ENCODE measurements at places on chromosomes 12 and 14.

- no peak for DNase-seq
Observed at GRCh38 chr14:24576771-24577170, 721 bp upstream of the CTSG start.

DNA sequence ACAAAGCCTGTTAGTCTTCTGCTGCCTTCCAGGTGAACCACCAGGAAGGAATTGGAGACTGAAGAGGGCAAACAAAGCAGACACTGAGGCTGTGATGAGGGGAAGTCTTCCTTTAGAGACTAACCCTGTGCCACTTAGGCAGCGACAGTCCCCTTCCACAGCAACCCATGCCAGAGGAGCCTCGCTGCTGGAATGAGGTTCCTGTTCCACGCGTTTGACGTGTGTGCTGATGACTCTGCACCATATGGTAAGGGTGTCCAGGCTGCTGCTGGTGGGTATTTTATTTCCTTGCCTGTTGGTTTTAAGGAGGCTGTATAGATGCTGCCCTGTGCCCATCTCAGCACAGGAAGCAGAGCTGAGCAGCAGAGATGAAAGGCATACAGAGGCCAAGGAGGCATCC lies 361.9 kb upstream of the FKBP4 start:
- DNase-seq: no peak

GRCh38 chr12:76922866-76923265 lies 44.0 kb upstream of the CSRP2 start:
- DNase-seq: no peak

GRCh38 chr14:71618047-71618446 lies 314.2 kb upstream of the RGS6 start:
- DNase-seq: no peak

- DNase-seq: peak; percentile 31
Observed at GRCh38 chr14:56487761-56488160, 91.8 kb upstream of the TMEM260 start.

GRCh38 chr12:116009805-116010204 lies 267.7 kb downstream of the MED13L start:
- DNase-seq: peak; percentile 20

GRCh38 chr12:68868043-68868790 lies 60.2 kb downstream of the MDM2 start:
- no peak for DNase-seq

GRCh38 chr14:88242446-88242845 lies 80.6 kb downstream of the KCNK10 start:
- no peak for DNase-seq

GRCh38 chr14:75875958-75876357 lies 105.8 kb downstream of the TGFB3 start:
- DNase-seq: no peak

- DNase-seq: no peak
Observed at GRCh38 chr14:58281969-58282368, 16.4 kb upstream of the ARID4A start.

- DNase-seq: no peak
Observed at GRCh38 chr12:43361031-43361710, 190.8 kb downstream of the ADAMTS20 start.

DNA sequence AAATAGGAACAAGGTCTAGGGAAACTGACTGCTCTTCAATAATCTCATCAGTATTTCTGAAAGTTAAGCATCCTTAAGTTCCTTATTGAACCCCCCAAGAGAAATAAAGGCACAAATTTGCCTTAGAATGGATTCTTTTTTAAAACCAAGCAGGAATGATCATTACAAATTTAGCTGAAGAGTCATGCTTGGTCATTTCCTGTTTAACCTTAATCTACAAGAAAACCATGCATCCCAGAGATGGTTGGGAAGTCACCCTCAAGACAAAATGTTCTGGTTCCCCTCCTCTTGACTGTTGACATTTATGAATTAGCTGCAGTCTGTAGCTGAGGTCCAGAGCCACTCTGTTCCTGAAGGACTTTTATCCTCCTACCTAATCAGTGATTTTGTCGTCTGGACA lies 291.8 kb upstream of the G2E3 start:
- peak; percentile 3 for DNase-seq

DNA sequence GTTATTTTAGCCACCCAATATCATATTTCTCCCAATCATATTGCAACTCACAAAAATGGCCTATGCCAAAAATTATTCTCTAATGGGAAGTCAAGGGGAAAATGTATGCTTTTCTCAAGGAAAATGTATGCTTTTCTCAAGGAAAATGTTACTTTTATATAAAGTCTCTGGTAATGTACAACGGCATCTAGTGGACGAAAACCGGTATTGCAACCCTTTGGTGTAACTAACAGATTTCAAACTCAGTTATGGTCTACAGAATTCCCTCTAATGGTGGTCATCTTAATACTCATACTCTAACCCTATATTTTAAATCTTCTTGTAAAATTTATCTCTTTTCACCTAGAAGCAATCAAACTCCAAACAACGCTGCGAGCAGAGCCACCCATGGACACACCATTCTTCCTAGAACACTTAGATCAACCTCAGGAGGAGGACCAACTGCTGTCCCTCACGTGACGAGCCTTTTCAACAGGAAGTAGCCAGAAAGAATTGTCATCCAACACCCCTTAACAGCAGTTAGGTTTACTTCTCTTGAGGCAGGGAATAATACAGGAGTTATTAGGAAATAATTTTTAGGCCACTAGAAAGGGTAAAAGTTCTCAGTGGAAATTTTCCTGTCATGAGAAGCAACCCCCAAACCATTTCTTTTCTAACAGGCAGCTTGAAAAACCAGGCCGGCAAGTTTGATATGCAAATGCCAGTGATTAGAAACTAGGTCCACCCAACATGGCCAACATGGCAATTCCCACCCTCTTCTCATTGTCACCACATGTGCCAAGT lies 20.1 kb downstream of the APOBEC1 start:
- DNase-seq: peak; percentile 52

GRCh38 chr14:38089123-38089522 lies 118.6 kb upstream of the SSTR1 start:
- no peak for DNase-seq

DNA sequence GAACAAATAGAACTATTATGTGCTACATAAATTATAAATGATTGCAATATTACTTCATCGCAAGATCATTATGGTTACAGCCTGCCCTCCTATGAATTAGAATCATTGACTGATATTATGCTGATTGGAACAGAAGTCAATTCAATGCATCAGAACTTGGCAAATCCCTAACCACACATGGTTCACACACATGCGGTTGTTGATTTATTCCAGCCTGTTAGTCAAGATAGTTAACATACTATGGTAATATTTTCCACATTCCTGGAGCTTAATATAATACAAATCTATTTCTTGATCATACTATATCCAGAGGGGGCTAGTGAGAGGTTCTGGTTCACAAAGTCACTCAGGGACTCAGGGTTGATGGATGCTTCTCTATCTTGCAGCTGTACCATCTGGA lies 9.7 kb upstream of the CACNA1C start:
- no peak for DNase-seq

- no peak for DNase-seq
Observed at GRCh38 chr12:3200032-3200617, 122.9 kb downstream of the TSPAN9 start.

DNA sequence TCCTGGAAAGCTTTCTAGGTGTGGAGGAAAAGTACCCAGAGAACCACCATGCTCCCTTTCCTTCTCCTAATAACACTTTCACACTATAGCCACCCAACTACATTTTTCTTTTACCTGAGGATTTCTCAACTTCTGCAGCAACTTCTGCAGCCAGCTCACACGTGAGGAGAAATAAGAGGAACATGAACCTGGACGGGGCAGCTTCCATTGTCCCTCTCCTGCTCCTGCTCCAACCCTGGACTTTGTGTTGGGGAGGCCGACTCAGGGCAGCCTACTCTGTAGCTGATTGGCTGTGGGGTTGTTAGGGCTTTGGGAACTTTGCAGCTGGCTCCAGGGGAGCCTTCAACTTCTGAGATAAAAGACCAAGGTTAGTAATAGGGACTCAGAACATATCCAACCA lies at the start of gene ERP27:
TSS of gene ERP27 (minus strand) at position 237 of the 400 bp plus-strand sequence. CDS start at position 208, 29 bp downstream.
- no peak for DNase-seq

DNA sequence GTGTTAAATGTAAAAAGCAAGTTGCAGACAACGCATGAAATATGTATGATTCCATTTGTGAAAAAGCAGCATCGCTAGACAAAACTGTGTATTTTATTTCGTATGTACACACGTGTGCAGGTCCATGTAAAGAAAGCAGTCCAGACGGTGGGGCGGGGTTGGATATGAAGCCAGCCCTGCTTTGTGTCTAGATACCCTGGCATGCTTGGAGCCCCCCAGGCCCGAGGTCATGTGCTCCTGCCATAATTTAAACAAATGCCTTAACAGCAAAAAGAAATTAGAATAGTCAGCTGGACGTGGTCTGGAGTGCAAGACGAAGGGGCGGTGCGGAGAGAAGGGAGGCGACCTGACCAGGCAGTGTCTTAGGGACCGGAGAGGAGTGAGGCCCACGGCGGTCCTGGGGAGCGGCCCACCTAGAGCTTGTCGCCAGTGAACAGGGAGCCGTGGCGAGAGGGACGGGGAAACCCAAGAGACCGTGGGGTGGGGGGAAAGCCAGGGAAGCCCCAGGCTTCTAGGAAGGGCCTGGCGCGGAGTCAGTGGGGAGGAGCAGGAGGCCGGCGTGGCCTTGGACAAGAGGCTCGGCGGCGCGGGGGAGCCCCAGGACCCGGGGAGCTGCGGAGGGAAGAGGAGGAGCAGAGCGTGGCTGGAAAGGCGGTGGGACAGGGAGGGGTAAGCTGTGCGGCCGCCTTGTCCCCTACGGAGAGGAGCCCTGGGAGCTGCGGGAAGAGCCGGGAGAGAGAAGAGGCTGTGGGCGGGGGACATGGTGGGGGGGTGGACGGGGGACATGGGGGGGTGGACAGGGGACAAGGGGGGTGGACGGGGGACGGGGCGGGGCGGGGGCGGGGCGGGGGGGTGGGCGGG lies 118.5 kb upstream of the C14orf180 start:
- no peak for DNase-seq

DNA sequence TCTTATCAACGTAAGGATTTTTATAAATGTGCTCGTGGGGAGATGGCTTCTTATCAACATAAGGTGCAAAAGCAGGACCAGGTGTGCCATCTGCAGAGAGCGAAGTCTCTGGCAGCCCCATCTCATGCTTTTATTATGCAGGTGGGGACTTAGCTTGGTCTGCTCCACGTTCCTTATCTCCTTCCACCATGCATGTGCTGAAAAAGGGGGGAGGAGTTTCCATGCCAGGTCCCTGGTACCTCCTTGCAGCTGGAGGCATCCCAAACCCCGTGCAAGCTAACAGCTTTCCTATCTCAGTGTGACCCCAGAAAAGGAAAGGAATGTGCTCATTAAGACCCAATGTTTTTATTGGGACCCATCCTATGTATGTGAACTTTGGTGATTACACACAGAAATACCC lies 608.5 kb downstream of the TMEM121 start:
- DNase-seq: no peak

GRCh38 chr14:94164685-94165431 lies 9.3 kb upstream of the PPP4R4 start:
- no peak for DNase-seq

DNA sequence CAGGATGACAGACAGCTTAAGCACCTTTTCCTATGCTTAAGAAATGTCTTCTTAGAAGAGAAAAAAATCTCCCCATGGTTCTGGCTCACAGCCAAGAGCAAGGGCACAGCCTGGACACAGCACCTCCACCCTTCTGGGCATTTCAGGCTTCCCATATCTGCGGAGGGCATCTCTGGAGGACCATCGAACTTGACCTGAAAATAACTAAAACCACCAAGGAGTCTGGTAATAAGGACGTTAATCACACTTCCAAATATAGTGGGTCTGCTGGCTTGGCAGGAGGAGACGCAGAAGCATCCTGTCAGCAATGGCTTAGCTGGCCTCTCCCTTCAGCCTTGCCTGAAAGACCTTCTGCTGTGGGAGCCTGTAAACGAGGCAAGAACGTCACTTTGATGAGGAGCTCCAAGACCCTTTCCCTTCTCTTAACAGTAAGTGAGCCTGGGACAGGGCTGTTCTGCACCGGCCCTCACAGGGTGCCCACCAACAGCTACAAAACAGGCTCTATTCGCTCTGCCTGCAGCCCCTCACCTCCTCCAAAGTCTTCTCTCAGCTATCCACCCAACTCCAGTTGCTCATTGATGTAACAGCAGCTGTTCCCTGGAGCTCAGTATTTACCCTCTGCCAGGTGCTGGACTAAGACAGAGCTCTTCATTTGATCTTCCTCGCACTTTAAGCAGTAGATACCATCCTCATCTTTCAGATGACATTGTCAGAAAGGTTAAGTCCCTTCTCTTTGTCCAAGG lies 13.2 kb downstream of the SETD3 start:
- no peak for DNase-seq

- DNase-seq: no peak
Observed at GRCh38 chr14:104135904-104136471, 2.4 kb upstream of the KIF26A start.

- DNase-seq: no peak
Observed at GRCh38 chr14:54088271-54088670, 131.6 kb upstream of the BMP4 start.

DNA sequence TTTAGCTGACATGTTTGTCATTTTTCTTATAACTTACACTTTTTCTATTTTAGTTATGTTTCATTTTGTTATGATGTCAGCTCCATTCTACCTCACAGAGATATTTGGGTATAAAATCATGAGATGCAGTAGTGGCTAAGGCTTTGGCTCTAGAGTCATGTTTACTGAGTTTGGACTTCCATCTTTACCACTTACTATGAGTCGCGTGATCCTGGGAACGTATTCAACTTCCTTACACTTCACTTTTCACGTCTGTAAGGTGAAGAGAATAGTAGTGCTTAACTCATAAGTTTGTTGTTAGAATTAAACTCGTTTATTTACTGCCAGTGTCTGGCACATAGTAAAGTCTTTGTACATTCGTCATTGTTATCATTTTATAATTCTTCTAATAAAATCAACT lies 126.3 kb downstream of the ERC1 start:
- DNase-seq: no peak

GRCh38 chr12:497501-498160 lies 37.9 kb downstream of the B4GALNT3 start:
- no peak for DNase-seq

DNA sequence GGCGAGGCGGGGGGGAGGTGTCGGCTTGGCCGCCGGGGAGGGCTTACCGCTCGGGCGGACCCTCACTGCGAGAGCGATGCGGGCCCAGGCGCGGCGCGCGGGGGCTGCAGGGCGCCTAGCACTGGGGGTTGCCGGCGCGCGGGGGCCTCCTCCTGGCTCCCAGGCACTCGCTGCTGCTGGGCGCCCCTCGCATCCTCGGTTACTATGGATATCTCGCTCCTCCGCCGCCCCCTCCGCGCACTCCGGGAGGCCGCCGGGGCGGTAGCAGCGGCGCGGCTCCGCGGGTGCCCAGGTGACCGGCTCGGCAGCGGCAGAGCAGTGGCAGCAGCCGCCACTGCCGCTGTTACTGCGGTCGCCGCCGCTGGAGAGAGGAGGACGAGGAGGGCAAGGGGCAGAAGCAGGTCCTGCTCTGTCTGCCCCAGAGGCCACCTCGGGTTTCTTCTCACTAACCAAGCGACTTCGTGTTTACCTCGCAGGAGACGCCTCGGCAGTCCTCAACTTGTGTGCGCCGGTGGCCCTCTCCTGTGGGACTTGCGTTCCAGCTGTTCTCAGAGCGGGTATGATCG lies 250.1 kb downstream of the APAF1 start:
- DNase-seq: no peak

Measured in RKO (cell line).